Astrocyte of the cerebellum (primary cell): ENCODE measurements at places on chromosomes 16 and 17.

GRCh38 chr16:87393680-87394055 lies 1.5 kb downstream of the MAP1LC3B start:
- no peak for DNase-seq

GRCh38 chr17:16214190-16215001 lies 938 bp downstream of the NCOR1 start:
- DNase-seq = no peak

DNA sequence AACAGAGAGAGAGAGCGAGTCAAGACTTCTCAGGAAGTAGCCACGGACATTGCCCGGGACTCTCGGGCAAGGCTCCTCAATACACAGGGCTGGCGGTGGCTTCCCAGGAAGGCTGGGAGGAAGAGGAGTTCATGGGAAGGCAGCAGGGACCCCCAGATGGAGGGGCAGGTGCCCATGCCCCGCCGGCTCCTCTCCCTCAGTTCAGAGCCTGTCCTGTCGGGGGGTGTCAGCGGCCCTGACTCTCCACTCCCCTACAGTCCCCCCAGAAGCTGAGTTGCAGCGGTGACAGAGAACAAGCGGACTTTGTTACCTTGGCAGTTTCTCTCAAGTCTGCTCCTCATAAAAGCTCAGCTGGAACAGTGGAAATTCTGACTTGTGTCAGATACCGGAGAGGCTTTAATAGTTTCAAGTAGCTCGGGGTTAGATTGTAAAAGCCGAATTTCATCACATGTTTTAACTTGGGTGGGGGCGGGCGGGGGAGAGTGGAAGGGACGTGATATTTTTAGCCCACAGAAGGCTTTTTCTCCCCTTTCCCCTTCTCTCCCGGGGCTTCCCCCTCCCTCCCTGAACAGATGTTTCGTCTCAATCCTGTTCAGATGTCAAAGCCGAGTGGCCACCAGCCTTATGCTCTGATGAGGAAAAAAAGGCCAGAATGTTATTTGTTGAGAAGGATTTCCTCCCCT lies 65.2 kb downstream of the NKD1 start:
- no peak for DNase-seq

GRCh38 chr16:29784157-29784556 lies 6.1 kb downstream of the ZG16 start:
- DNase-seq = no peak

DNA sequence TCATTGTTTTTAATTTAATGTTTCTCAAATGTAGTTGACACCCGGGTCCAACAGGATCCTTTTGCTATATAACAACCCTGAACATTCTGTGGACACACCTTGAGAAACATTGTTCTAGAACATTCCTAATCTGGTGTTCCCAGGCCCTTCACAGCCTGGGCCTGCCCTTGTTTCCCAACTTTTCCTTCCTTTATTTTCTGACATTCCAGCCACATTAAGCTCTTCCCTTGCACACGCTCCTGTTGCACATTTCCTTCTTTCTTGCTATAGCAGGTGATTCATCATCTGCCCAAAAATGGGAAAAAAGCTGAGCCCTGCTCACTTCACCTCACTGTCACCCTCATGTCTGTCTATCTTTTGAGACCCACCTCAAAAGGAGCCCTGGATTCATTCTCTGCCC lies 67.9 kb upstream of the MARCHF10 start:
- no peak for DNase-seq

DNA sequence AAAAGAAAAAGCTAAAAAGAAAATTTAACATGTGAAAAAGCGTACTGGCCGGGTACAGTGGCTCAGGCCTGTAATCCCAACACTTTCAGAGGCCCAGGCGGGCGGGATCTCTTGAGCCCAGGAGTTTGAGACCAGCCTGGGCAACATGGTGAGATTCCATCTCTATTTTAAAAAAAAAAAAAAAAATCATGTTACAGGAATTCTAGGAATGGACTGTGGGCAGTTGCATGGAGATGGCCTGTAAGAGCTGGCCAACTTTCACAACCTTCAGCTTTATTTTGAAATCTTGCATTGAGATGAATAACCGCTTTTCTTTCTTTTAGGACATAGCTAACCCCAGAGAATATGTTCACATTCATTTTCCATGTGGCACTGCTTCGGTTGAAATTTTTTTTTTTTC lies 8.2 kb upstream of the CIAO3 start:
- DNase-seq = peak; percentile 32

GRCh38 chr16:85716680-85717038 lies 27.9 kb upstream of the GINS2 start:
- DNase-seq = no peak

DNA sequence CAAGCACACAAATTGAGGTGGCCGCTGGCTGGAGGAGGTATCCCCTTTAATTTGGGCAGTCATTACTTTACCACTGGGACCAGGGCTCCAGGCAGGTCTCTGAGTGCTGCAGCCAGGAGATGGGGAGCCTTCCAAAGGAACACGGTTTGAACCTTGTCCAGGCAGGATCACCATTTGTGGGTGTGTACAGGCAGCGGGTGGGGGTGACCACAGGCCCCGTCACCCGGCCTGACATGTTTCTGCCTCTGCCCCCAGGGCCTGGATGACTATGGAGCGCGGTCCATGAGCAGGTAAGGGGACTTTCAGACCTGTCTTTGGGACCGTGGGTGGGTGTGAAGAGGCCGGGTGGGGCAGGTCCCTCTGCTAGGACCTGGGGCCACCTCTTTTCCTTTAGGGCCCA lies 57.1 kb upstream of the PVALEF start:
- no peak for DNase-seq
